SIG-M5 (cell line): ENCODE measurements at places on chromosomes 7 and 10.

DNA sequence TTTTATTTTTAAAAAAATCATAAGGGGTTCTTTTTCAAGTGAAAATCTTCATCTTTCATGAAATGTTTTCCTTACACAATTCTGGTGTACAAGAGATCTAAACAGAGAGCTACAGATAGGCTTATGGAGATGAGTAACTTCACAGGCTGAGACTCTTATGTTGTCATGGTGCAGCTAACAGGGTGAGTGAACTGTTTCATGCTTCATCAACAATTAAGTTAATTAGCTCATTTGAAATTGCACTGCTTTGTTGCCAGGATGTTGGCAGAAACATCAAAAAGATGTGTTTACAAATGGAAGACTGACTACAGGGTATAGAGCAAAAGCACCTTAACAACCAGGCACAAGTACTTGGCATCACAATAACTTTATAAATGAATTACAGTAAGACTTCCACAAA is 230.8 kb downstream of the FOXP2 start:
- no peak for DNase-seq

- DNase-seq: no peak
These were observed 4.5 kb downstream of the TNS3 start for GRCh38 chr7:47577321-47577919.

- DNase-seq: no peak
These were observed 102.1 kb downstream of the GAD2 start for GRCh38 chr10:26318672-26319071.

GRCh38 chr10:77458986-77459590 is 178.5 kb downstream of the KCNMA1 start:
- no peak for DNase-seq

GRCh38 chr10:112783351-112784021 is 166.6 kb upstream of the TCF7L2 start:
- no peak for DNase-seq

DNA sequence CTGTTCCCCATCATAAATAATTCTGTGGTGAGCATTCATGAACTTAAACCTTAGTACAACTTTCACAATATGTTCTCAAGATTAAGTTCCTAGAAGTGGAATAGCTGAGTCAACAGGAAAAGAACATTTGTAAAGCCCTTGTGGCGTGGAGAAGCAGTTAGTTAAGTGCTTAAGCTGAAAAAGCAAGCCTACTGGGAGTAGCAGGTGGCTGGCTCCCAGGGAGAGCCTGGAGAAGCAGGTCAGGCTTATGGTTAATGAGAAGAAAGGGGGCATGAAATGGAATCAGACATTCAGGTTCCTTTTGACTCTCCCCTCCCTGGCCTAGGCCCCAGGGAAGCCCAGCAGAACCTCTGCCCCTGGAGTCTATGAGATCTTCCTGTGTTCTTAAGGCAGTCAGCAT is 35.3 kb downstream of the VSTM4 start:
- DNase-seq: no peak

DNA sequence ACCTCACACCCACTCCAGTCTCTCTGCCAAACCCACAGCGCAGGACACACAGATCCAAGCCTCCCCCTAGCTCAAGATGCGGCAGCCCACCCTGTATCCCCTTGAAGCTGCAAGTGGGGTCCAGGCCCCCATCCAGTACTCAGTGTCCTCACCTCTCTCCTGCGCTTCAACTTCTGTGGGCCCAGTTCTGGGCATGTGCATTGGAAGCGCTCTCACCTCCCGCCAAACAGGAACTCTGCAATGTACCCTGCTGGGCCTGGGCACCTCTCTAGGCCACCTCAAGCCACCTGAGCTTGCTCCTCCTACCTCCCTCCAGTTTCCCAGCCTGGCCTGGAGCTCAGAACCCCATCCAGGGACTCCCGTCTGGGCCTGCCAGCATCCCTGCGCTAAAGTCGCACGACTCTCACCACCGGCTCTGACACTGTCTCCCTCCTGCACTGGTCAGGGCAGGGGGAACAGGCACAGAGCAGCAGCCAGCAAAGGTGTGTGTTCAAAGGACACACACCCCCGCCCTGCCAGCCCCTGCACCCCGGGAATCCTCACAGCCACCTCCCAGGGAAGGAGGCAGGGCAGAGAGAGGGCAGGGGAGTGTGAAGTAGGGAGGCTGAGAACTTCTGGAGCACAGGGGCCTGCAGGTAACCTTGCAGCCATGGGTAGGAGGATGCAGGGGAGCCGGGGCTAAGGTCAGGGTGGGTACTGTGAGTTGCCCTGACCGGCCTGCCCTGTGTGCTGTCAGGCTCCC is 51.7 kb upstream of the MSMB start:
- DNase-seq: no peak

- no peak for DNase-seq
These were observed 25.0 kb downstream of the PRKAR2B start for GRCh38 chr7:107069457-107069856.

GRCh38 chr7:97346349-97346748 is 228.9 kb downstream of the SDHAF3 start:
- no peak for DNase-seq
